Suprapubic skin (tissue), 4 donors: ENCODE measurements at places on chromosomes 16 and 17. TPM values are rescaled to one million over a fixed set of nuclear protein-coding genes. Genes with fewer than 3 reads are reported as not detected.

ZNF597 gene
- 2.5 TPM for total RNA-seq

TOP2A gene
- 18.2 TPM for total RNA-seq

GRCh38 chr16:11398136-11398535 is 52.9 kb downstream of the RMI2 start:
- H3K27me3 ChIP-seq = no peaks in the 10 kb centered on the region
- H3K27ac ChIP-seq = no peak overlapping the region
- H3K36me3 ChIP-seq = no peaks in the 10 kb centered on the region
- peaks cover 4% of the 10 kb centered on the region for H3K4me1 ChIP-seq
- H3K4me3 ChIP-seq = no peak overlapping the region
- peak; percentile 48 for DNase-seq

DNA sequence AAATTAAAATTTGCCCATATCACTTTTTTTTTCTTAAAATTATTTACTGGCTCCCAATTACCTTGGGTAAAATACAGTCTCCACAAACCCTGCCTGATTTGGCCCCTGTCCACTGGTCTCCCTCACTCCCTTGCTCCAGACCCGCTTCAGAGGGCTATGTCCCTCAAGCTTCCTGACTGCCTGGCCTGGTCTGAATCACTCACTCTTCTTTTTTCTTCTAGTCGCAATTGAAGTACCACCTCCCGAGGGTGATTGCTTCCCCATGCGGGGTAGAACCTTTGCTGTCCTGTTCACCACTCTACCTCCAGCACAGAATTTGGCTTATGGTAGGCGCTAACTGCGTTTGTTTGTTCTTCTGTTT is 598 bp upstream of the PGAP3 start:
- no peak for DNase-seq
- peaks cover 15% of the 10 kb centered on the region for H3K4me1 ChIP-seq
- H3K27ac ChIP-seq = peak overlapping the region; percentile 92
- H3K36me3 ChIP-seq = peaks cover 16% of the 10 kb centered on the region
- H3K27me3 ChIP-seq = no peaks in the 10 kb centered on the region
- peak overlapping the region; percentile 85 for H3K4me3 ChIP-seq

GRCh38 chr17:33858121-33858520 is 397.0 kb upstream of the CCL2 start:
- DNase-seq = no peak
- peaks cover 26% of the 10 kb centered on the region for H3K27me3 ChIP-seq
- no peaks in the 10 kb centered on the region for H3K4me1 ChIP-seq
- no peak overlapping the region for H3K4me3 ChIP-seq
- no peak overlapping the region for H3K27ac ChIP-seq
- no peaks in the 10 kb centered on the region for H3K36me3 ChIP-seq

DNA sequence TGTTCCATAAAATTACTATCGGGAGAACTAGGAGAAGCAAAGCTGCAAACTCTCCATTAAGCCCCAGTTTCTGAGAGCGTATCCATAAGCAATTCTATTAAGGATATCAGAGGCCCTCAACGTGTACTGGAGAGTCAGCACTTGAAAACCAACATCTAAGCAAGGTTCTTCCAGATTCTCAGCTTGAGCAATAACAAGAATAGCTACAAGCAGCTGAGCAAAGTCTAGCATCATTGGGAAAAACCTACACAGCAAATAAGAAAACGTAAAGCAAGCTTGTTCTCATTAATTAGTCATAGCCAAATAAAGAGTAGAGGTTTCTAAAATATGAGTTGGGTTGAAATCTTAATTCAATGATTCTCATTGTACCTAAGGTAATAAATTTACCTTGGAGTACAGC is 26.9 kb upstream of the COX10 start:
- no peak for DNase-seq
- H3K27me3 ChIP-seq = no peaks in the 10 kb centered on the region
- no peaks in the 10 kb centered on the region for H3K4me1 ChIP-seq
- no peaks in the 10 kb centered on the region for H3K36me3 ChIP-seq
- no peak overlapping the region for H3K27ac ChIP-seq
